Astrocyte (in vitro differentiated cells and primary cell): ENCODE measurements at places on chromosomes 4 and X. TPM values are rescaled to one million over a fixed set of nuclear protein-coding genes. Genes with fewer than 3 reads are reported as not detected.
A peak's percentile ranks its signal among the peaks of the same experiment; 100 is the strongest.

DNA sequence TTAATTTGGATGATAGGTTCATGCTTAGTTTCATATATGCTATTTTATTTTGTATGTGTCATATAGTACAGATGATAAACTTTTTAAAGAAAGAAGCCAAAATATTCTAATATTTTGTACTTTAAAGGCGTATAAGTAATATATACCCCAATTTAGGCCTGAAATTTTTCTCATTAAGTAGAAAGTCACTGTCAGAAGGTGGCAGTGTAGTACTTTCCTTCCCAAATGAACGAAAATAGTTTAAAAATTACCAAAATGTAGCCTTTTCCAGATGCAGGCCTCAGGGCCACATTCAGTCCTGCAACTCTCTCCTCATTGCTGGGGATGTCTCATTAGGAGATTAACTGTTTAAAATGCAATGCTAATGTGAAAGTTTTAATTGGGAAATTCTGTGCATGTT, 1263.6 kb downstream of the C4orf33 start:
- peak; percentile 2 for DNase-seq
- H3K27me3 ChIP-seq, result no peaks in the 10 kb centered on the region
- no peaks in the 10 kb centered on the region for H3K4me1 ChIP-seq

- H3K36me3 ChIP-seq, result no peaks in the 10 kb centered on the region
- H3K27me3 ChIP-seq, result no peaks in the 10 kb centered on the region
- DNase-seq, result no peak
- H3K4me3 ChIP-seq, result no peak overlapping the region
- no peak overlapping the region for H3K27ac ChIP-seq
- no peaks in the 10 kb centered on the region for H3K4me1 ChIP-seq
Measured at GRCh38 chrX:78769101-78769755, 21.7 kb downstream of the LPAR4 start.

DNA sequence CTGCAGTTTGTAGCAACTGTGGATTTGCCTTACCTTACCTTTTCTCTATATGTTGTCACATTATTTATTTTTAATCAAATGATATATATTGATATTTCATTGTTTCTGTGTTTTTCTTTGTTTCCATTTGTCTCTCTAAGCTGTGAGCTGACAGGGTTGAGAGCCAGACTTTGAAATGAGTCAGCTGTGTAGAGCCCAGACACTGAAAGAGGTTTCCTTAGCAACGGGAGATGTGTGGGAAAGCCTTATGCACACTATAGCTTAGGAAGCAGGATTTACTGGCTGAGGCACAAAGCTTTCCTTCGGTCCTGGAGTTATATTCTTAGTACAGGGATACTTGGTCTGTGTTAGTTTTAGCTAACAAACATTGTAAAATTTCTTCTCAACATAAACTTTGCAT, 192.2 kb downstream of the FGF13 start:
- DNase-seq, result peak; percentile 14
- no peak overlapping the region for H3K4me3 ChIP-seq
- no peak overlapping the region for H3K27ac ChIP-seq
- H3K36me3 ChIP-seq, result no peaks in the 10 kb centered on the region

Gene H2BW2
- total RNA-seq, result not detected in 2 replicates

Gene KDR
- 2.5 TPM in 2 replicates for total RNA-seq

GRCh38 chr4:16897991-16898827, at the start of gene LDB2:
Gene LDB2, minus strand, starts transcription at chr4:16898645.
- H3K27me3 ChIP-seq, result no peaks in the 10 kb centered on the region
- peak; percentile 91 for DNase-seq
- H3K27ac ChIP-seq, result peak within 1 kb of the TSS; percentile 45
- H3K4me1 ChIP-seq, result peaks cover 21% of the 10 kb centered on the region
- H3K36me3 ChIP-seq, result no peaks in the 10 kb centered on the region
- peak within 1 kb of the TSS; percentile 72 for H3K4me3 ChIP-seq
